Stimulated activated CD8-positive, alpha-beta memory T cell treated with anti-CD3 and anti-CD28 coated beads, Interleukin-4, amount 100 ng/mL, for 24 hours (primary cell): ENCODE measurements at places on chromosomes 4 and X.
A peak's percentile ranks its signal among the peaks of the same experiment; 100 is the strongest.

DNA sequence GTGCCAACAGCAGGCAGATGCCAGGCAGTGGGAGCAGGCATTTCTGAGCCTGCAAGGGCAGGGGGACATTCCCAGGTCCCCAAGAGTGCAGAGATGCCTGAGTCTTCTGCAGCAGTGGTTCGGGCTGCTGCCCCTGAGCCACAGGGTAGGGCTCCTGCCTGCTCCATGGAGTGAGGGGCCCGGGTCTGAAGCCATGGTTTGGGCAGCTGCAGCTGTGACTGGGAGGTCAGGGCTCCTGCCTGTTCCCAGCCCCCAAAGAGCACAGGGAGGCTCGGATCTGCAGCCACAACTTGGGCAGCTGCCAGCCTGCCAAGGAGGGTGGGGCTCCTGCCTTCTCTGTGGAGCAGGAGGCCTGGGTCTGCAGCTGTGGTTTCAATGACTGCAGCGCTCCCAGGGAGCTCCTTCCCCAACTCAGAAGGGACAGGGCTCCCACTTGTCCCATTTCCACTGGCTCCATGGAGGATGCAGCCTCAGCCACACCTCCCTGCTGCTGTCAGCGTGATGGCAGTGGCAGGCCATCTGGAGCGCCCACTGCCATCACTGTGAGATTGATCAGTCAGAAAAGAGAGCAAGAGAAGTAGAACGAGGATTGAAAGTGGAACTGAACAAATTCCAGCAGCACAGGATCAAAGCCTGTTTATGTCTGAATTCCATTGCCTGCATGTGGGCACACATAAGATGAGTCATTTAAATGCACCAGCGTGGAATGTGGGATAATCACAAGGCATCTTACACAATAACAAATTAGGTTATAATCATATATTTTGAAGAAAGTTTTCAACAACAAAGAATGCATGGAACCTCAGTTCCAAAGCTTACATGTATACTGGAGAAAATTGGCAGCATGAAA, 93.1 kb upstream of the CXorf51A start:
- no peak for DNase-seq

- DNase-seq, result no peak
Observed at GRCh38 chr4:40482985-40483647, 146.5 kb downstream of the RBM47 start.

DNA sequence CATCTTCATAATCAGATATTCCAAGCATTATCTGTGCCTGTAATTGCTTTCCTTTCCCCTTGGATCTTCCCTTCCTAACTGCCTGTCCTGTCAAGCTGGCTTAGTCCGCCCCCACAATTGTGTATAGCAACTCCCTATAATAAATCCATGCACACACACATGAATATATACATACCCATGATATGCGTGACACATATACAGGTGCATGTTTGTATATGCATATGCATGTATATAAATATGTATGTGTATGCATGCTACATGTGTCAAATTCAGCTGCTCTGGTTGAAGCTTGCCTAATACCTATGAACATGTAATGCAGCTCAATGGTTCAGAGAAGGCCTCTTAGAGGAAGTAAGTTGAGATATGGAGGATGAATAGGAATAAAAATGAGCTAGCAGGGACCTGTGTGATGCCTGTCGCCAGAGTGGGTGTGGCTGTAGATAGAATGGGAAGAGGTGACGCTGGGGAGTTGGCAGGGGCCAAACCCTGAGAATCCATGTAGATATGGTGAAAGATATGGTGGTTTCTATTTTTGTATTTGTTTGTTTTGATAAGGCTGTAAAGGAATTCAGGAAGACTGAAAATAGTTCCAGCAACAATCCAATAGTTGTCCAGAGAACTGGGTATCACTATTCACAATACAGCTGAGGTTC, 595.0 kb upstream of the BOD1L1 start:
- no peak for DNase-seq

- DNase-seq, result no peak
Observed at GRCh38 chr4:98283219-98284189, 22.3 kb downstream of the RAP1GDS1 start.

- DNase-seq, result peak; percentile 29
Observed at GRCh38 chr4:24583451-24584210, 723 bp downstream of the DHX15 start.

GRCh38 chr4:91936311-91936710, 367.5 kb upstream of the GRID2 start:
- no peak for DNase-seq

GRCh38 chr4:152454398-152455011, 81.4 kb downstream of the FBXW7 start:
- DNase-seq, result no peak

DNA sequence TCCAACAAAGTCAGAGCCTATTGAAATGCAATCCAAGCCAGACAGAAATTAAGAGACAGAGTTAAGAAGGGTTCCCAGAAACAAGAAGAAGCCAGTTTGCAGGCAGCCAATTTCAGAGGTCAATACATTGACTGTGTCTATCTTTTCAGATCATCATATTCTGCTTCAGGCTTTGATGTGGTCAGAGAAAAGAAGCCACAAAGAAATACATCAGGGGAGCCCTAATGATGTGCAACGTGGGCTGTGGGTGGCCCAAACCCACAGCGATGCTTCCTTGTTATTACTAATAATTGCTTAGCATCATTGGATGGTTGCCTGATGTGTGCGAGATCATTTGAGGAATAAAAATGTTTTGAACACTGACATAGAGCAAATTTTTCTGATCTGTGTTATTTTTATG, 99.0 kb upstream of the DUSP21 start:
- DNase-seq, result no peak

DNA sequence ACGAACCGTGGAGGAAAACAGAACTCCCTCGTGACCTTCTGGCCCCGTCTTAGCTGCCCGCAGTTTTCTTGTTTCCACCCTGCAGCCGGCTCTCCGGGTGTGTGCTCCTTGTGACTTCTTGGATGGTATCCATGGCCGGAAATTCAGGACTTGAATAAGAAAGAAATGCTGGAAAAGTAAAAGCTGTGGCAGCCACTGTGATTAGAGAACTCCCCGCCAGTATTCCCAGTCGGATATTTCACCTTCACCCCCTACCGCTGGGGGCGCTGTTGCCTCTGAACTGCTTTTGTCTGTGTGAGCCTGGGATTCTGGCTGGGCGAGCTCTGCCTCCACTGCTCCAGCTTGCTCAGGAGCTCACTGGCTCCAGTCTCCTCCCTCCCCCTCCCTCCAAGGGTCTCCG, 41.5 kb upstream of the CYP4V2 start:
- no peak for DNase-seq

DNA sequence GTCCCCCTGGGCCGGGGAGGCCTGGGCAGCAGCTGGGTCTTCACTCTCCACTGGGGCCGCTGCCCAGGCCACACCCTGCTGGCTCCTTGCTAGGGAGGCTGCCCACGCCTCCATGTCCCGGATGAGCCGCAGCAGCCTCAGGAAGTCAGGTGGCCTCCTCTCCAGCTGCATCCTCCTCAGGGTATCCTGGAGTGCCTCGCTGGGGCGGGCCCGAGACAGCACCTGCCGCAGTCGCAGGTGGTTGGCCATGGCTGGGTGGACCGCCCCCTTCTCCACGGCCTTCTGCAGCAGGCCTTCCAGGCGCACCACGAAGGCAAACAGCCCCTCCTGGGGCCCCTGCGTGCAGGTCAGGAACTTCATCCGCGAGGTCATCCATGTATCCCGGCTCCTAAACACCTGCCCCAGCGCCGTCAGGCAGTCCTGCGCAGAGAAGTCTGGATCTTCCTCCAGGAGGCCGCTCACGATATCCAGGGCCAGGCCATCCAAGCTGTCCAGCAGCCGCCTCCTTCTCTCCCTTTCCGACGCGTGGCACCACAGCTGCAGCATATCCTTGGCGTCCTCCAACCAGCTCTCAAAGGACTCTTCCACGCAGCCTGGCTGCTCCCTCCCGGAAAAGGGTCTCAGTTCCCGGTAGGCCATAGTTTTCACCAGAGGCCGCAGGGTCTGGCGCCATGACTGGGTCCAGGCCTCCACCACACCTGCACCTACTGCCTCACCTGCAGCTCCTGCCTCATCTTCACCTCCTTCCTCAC, 2.1 kb downstream of the PNMA6F start:
- DNase-seq, result no peak

DNA sequence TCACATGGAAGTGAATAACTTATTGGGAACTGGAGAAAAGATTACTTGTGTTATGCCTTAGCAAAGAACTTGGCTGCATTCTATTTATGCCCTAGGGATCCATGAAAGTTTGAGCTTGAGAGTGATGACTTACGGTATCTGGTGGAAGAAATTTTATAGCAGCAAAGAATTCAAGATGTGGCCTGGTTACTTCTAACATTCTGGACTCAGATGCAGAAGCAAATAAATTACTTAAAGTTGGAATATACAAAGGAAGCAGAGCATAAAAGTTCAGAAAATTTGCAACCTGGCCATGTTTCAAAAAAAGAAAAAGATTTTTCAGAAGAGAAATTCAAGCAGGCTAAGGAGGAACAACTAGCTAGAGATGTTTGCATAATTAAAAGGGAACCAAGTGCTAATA, 252.3 kb upstream of the WDFY3 start:
- DNase-seq, result no peak
